ENCODE measurements at places on chromosomes 6 and 20.

GRCh38 chr20:53555816-53556215 is 37.8 kb downstream of the ZNF217 start:
- no peak for DNase-seq

DNA sequence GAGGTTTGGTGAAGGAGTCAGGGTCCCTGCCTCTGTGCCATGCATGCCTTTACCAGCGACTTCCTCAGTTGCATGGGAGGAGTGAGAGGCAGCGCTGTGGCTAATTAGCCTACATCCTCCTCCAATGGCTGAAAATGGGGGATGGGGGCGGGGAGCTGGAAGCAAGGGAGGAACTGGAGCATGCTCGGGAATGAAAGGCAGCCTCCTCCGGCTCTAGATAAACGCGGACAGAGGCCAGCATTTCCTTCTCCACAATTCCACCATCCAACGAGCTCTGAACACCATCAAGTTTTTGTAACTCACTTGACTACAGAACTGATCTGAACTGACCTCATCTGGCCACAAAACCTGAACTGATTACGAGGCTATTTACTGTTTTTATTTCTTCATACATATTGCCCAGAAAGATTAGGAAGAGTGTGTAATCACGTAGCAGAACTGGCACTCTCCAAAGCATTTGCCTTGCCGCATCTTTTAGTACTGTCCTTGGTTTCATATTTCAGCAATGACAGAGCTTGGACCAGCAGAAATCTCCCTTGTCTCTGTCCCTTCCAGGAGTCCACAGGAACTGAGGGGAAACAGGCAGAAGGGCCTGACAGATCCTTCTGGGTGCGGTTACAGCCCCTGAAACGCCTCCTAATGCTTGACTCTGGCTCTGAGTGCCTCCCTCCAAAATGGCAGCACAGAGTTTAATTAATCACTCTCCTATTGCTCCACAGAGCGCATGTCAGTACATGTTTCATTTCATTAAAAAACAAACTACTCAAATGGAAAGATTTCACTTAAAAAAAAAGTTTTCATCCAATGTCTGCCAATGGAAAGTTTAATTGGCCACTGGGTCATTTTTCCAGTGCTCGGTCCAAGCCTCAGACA is 58.2 kb upstream of the TRAF3IP2 start:
- DNase-seq = no peak

GRCh38 chr20:53079261-53079691 is 107.1 kb downstream of the TSHZ2 start:
- DNase-seq = no peak

DNA sequence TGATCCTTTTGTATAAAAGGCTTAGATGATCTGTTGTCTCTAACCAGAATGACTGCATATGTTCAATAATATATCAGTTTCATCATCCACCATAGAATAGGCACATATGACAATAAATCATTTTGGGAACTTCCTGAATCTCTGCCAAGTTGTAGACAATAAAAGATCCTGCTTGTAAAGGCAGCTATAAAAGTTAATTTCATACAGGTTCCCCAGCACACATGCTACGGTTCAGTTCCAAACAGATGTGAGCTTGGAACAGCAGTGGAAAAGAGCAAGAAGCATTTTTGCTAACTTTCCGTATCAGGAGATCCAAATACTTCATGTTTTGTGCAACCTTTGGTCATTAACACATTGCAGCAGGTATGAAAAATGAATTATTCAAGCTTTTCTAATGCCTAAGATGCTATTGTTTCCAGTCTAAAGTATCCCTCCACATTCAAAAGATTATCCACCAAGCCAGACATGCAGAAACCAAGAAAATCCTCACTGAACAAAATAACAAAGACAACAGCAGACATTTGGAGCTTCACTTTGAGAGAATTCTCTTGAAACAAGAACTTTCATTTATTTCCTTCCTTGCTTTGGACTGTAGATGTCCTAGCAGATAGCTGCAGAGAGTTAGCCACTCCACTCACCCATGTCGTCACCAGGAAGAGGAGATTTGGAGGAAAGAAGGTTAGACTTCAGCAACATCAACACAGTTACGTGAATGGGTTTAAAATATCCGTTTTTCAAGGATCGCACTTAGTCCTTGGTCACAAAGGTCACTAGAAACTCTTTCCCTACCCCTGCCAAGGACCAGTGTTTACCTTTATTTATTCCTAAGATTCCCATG is 453.5 kb upstream of the JARID2 start:
- DNase-seq = no peak

DNA sequence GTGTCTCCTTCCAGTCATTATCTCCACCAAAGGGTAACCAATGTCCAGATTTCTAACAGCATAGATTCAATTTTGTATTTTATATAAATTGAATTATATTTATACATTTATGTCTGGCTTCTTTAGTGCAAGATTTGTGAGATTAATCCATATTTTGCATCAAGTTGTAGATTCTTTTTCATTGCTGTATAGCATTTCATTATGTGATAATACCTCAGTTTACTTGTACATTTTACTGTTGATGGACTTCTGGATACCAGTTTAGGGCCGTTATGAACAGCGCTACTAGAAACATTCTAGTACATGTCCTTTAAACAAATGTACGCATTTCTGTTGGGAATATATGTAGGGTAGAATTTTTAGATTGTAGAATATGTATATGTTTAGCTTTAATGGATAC is 6.2 kb downstream of the BLTP3A start:
- DNase-seq = no peak

DNA sequence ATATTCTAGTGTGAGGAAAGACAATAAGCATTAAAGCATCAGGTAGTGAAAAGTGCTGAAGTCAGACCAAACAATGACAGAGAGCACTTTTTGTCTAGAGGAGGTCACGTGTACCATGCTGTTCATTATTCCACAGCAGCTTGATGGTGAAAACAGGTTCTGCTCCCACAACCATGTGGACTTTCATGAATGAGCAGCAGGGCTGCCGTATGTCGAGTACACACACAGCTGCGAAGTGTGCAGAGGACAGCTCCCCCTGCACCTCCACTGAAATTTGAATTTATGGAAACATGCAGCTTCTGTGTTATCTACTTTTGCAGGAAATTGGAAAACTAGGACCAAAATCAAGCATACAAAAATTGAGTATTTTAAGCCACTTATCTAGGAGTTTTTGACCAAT is 85.3 kb downstream of the MAP7 start:
- no peak for DNase-seq

GRCh38 chr20:61764471-61765025 is 301.1 kb downstream of the TAF4 start:
- DNase-seq = no peak

DNA sequence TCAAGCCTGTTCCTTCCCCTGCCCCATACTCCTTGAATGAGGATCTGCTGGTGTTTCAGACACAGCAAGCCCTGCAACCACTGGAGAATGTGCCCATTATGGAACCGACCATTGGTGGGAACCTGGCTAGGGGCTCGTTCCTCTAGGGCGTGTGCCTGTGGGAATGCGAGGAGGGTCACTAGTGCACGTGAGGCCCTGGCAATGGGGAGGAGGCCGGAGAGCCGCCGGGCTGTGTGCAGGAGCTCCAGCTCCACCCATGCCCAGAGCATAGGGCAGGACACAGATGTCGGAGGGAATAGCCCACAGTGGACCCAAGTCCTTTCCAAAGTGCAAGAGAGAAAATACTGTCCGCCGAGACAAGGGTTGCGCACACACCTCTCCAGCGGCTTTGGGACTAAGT is 99.3 kb downstream of the ERMARD start:
- DNase-seq = no peak

GRCh38 chr20:19212469-19212815 is at the start of gene SLC24A3:
TSS of gene SLC24A3 (plus strand) at chr20:19212642.
- no peak for DNase-seq

DNA sequence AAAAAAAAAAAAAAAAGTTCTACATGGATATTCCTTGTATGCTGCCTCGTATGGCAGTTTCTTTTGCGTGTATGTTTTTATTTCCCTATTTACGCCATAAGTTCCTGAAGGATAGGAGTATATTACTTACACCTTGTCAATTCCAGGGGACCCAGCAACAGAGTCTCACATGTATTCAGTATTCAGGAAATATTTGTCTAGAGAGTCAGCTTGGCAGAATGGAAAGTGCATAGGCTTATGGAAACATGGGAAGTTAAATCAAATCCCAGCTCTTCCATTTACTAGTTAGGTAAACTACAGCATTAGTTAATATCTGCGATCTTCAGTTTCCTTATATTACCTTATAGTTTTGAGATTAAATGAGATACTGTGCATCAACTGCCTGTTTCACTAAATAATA is 51.1 kb upstream of the SLC22A16 start:
- DNase-seq = no peak
